Cortex of kidney (tissue), 1 donor: ENCODE measurements at places on chromosomes 3 and 15.

DNA sequence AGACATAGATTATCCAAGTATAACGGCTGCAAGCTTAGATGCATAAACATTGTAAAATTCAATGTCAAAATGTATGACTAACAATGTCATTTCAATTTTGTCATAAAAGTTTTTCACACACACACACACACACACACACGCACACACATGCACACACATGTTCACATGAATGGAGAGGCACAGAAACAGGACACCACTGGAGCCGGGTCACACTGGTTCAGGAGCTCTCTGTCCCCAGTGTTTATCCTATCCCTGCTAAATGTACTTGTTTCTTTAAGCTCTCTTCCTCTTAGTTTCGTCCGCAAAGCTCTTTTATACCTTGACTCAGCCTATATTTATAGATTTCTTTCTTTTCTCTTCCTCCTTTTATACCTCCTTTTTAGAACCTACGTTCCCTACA lies 249.9 kb downstream of the CADPS start:
- no peak for DNase-seq

- no peak for DNase-seq
Measured at GRCh38 chr3:29312960-29313452, 32.1 kb downstream of the RBMS3 start.

DNA sequence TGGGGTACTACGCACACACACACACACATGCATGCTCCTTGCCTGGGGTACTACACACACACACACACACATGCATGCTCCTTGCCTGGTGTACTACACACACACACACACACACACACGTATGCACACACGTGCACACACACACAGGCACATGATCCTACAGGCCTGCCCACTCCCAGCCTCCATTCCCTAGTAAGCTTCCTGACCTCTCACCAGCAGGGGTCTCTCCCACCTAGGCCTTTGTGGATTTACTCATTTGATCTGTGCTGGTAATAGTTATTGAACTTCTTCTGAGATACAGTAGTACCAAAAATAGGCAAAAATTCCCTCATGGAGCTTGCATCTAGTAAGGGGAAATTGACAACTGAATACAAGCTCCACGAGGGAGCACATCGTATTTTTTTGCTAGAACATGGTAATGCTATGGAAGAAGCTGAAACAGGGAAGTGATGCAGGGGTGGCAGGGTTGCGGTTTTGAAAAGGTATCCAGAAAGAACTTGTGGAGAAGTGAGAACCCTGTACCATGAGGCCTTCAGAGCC lies 19.1 kb downstream of the TTC21A start:
- DNase-seq, result no peak

- DNase-seq, result no peak
Measured at GRCh38 chr3:129530251-129530791, 1.9 kb downstream of the RHO start.

DNA sequence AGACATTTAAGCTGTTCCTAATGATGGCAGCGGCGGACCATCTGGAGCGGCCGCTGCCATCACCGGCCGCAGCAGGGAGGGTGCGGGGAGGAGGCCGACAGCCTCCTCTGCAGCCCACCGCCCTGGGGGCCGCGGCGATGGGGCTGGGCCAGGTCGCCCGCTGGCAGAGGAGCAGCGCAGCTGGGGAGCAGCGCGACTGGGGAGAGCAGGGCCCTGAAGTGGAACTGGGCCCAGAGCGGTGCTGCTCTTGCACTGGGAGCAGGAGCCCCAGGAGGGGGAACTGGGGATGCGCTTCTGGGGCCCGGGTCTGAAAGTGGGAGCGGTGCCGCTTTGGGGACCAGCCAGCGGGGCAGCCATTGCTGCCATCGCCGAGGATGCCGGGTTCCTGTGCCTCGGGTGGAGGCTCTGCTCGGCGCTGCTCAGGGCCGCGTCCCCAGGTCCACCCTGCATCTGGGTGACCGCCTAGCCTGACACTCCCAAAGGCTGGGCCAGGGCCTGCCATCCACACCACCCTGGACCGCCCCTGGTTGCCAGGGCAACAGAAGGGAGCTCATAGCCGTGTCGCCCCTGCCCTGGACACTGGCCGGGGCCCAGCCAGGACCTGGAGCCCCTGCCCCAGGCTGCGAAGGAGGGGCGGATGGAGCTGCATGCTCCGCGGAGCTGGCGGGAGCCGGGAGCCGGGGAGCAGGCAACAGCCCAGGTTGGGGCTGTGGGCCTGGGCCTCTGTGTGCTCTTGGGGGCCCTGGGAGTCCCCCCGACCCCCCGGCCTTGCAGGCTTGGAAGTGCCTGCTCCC lies 15.5 kb upstream of the PLA2G4E start:
- DNase-seq, result no peak

GRCh38 chr3:126982126-126982470 lies 817 bp upstream of the PLXNA1 start:
- no peak for DNase-seq

DNA sequence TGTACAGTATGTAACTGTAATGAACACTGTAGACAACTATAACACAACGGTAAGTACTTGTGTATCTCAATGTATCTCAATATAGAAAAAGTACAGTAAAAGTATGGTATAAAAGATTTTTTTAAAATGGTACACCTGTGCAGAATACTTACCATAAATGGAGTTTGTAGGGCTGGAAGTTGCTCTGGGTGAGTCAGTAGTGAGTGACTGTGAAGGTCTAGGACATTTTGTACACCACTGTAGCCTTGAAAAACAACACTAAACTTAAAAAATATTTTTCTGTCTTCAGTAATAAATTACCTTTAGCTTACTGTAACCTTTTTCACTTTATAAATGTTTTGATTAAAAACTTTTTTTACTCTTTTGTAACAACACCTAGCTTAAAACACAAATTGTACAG lies 142.9 kb downstream of the ATG7 start:
- DNase-seq, result no peak
